ENCODE measurements at places on chromosomes 2 and 18. TPM values are rescaled to one million over a fixed set of nuclear protein-coding genes. Genes with fewer than 3 reads are reported as not detected.
A peak's percentile ranks its signal among the peaks of the same experiment; 100 is the strongest.

GRCh38 chr2:241844066-241844728 is 14.5 kb downstream of the PDCD1 start:
- peak; percentile 91 for DNase-seq

- DNase-seq, result no peak
Measured at GRCh38 chr2:190129421-190130199, 67.1 kb upstream of the MSTN start.

- no peak for DNase-seq
Measured at GRCh38 chr2:58336416-58336815, 95.3 kb upstream of the FANCL start.

DNA sequence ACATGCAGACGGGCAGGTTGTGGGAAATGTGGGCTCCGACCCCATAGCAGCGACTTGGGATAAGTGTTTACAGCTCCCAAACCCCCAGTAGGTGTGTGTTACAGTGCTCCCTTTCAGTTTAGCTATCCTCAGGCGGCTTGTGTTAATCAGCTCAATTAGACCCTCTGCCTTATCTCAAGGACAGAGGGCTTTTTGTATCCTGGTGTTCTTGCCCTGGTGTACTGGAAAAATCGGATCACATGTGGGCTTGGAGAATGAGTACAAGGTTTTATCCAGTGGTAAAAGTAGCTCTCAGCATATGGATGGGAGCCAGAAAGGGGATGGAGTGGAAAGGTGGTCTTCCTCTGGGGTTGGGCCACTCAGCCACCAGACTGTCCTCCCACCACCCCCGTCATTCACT is 264.7 kb upstream of the SYT4 start:
- DNase-seq, result no peak

GRCh38 chr2:60212181-60212945 is 341.1 kb downstream of the BCL11A start:
- no peak for DNase-seq

DNA sequence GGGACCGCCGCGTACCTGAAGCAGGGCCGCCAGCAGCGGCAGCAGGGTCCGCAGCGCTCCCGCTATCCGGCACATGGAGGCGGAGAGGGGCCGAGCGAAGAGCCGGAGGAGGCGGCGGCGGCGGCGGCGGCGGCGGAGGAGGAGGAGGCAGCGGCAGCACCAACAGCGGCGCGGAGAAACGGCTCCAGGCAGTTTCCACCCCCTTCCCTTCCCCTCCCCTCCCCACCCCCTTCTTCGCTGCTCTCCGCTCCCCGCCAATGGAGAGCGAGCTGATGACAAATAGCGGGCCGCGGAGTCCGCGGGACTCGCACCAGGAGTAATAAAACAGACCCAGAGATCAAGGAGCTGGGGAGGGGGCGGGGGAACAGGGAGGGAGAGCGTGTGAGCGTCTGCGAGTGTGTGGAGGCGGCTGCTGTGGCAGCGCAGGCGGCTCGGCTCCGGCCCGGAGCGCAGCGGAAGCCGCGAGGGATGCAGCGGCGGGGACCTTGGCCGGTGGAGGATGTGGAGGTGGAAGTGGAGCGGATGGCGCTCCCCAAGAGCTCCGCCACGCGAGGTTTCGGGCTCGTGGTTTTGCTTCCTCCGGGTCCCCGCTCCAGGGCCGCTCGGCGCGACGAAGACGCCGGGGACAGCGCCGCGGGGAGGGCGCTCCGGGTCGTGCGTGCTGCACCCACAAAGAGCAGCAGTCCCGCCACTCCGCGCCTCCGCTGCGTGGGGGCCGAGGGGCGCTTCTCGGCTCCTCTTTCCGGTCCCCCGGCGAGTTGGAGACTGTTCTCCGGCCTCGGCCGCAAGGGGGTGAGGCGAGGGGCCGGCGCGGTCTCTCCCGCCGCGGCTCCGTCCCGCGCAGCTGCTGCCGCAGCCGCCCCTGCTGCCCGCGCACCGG is at the start of gene CDH2:
Gene CDH2 (minus strand): TSS at position 183 of the 880 bp plus-strand sequence. CDS start 108 bp downstream, at position 75.
- DNase-seq, result peak; percentile 83

DNA sequence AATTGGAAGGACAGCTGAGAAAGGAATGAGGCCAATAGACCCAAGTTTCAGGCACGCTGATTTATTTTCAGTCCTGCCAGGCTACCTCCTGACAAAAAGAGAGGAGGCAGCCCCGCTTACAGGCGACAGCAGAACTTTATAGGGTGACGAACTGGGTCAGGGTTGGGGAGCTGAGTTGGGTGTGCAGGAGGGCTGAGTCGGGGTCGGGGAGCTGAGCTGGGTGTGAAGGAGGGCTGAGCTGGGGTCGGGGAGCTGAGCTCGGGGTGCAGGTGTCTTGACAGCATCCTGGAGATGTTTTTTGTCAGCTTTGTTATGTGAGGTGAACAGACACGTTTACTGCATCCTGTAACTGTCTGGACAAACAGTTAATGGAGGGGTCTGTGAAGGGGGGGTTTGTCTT is 342.2 kb downstream of the ADCYAP1 start:
- DNase-seq, result no peak

- DNase-seq, result no peak
Measured at GRCh38 chr18:3058328-3059191, 45.6 kb upstream of the LPIN2 start.

DNA sequence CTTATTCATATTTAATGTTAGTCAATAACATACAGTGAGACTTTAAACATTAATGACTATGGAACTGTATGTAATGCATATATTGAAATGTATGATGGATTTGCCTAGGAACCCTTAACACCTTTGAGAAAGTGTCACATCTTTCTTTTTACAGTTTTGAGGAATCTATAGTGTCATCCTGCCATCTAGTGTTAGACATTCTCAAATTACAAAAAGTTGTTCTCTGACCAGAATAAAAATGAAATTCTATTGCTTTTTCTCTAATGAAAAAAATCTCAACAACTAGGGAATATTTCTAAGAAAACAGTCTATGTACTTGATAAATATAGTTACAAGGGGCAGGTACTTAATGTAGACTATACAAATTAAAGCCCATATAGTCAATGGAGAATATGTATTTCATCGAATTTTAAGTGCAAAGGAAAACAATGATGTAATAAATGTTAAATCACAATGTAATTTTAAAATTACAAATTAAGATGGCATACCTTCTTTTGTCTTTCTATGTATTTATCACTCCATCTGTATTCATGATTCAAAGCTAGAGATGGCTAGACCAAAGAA is 5.1 kb upstream of the CALCRL start:
- DNase-seq, result no peak

DNA sequence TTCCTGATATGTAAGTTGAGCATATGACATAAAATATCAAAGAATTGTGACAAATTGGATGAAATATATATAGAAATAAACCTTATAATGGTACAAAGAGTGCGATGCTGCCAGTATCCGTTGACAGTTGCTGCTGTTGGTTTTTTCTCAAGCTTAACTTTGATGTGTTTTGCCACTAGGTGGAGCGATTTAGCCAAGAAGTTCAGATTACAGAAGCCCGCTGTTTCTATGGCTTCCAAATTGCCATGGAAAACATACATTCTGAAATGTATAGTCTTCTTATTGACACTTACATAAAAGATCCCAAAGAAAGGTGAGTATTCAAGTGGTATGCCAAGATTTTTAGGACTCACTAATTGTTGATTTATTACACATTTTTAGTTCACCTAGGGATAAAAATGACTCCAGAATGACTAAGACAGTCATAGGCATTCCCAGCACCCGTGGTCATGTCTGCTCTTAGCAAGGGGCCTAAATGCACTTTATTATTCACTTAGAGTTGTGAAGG is 2.1 kb downstream of the RRM2 start:
- DNase-seq, result no peak

DNA sequence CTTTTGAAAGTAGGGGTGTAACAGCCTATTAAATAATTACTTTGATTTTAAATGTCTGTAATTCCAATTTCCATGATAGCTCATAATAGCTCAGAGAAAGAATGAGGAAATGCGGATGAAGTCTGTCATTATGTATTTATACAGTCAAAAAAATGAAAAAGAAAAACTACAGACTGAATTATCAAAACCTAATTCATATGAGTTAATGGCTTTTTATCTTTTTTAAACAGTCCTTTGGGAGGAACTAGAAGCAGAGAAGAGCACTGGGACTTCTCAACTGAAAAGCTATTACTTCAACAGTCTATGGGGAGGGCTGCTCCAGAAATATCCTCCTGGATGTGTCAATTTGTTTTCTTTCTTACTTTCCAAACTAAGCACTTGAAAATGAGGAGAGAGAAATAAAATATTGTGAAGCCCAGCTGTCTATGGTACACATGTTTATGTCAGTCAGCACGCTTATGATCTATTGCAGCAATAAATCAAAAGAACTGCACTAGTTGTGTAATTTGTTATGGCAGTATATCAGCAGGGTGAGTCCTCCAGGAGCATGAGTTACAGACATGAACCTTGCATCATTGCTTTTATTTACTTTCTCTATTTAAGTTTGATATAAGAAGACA is 1550.2 kb downstream of the LRP1B start:
- DNase-seq, result no peak

DNA sequence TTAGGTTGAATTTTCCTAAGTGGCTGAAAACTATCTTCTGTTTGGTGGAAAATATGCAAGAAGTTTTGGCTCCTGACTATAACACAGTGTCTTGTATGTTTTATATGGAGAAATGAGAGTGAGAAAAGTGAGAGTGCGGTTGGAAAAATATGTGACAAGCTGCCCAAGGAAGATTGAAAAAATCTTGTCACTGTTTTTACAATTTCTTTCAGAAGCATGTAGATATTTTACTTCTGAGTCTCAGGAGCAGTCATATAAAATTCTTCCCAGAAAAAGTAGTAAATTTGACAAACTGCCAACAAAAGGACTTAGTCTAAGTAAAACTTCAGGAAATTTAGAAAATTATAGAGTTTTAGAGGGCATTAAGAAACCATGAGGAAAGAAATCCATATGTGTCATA is 19.4 kb upstream of the RMND5A start:
- DNase-seq, result no peak

DNA sequence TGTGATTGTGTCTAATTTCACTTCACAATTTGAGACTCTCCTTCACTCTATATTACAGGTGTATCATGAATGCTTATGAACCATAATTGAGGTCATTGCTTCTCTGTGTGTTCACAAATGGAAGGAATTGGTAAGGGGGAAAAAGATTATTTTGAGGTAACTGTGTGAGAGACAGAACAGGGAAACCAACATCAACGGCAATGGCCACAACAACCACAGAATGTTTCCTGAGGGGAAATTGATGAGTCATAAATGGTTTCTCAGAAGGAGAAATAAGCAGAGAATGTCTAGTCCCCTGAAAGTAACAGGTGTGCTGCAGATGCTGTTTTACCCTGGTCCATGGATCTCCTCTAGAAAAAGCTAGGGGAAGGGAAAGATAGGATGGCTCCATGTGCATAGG is 361.2 kb upstream of the GALNT5 start:
- DNase-seq, result no peak

GRCh38 chr18:44828080-44828479 is 147.4 kb downstream of the SETBP1 start:
- no peak for DNase-seq

- DNase-seq, result no peak
Measured at GRCh38 chr2:187775196-187775595, 221.0 kb upstream of the TFPI start.

- no peak for DNase-seq
Measured at GRCh38 chr18:2306606-2307005, 264.7 kb downstream of the METTL4 start.

GRCh38 chr2:23294238-23294637 is 90.7 kb upstream of the KLHL29 start:
- no peak for DNase-seq

- DNase-seq, result no peak
Measured at GRCh38 chr2:113376913-113377445, 60.5 kb upstream of the ZNG1B start.

DNA sequence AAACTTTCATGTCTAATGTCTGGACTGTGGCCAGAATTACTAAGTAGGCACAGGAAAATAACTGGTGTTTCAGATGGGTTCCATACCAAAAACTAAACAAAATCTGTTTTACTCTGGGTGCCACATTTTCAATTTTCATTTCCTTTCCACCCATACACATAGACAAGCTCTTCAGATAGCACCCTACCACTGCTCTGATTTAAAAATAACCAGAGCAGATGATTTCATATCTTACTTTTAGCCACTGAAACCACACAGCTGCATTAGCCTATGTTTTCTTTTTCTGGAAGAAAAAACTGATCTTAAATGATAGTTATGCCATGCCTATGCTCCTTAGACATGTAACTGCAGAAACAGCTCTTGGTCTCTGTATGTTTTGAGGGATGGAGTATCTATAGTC is 647.6 kb downstream of the CPS1 start:
- DNase-seq, result no peak

DNA sequence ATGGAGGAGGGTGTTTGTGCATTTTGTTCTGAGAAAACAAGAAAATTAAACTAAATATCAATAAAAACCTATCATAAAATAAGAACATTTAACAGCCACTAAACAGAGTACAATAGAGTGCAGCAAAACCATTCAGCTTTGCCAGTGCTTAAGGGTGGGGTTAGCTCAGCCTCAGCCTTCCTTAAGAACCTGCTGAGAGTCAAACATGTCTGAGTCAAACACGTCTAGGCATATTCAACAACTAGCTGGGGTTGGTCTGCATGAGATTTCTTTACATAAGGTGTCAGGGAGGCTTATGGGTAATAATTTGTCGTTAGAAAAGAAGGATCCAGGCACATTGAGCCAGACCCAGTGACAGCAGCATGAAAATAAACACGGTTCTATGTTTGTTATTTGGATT is 298.2 kb downstream of the SP3 start:
- DNase-seq, result no peak

Gene PAX3
- not detected for total RNA-seq

Gene RTTN
- 6.8 TPM for total RNA-seq

Gene ACKR3
- total RNA-seq, result 25.4 TPM

Gene RAB6D
- total RNA-seq, result 0.07 TPM

Gene ALKAL2
- 1.3 TPM for total RNA-seq

Gene CYTIP
- 1.2 TPM for total RNA-seq

Gene APCDD1
- 24.9 TPM for total RNA-seq

Gene CNRIP1
- total RNA-seq, result 11.1 TPM

Measured in left ventricle myocardium superior (tissue), 1 donor.